ENCODE measurements at places on chromosomes 11 and 22. TPM values are rescaled to one million over a fixed set of nuclear protein-coding genes. Genes with fewer than 3 reads are reported as not detected.

- no peak for DNase-seq
Measured at GRCh38 chr22:41925783-41926460, 684 bp downstream of the TNFRSF13C start.

DNA sequence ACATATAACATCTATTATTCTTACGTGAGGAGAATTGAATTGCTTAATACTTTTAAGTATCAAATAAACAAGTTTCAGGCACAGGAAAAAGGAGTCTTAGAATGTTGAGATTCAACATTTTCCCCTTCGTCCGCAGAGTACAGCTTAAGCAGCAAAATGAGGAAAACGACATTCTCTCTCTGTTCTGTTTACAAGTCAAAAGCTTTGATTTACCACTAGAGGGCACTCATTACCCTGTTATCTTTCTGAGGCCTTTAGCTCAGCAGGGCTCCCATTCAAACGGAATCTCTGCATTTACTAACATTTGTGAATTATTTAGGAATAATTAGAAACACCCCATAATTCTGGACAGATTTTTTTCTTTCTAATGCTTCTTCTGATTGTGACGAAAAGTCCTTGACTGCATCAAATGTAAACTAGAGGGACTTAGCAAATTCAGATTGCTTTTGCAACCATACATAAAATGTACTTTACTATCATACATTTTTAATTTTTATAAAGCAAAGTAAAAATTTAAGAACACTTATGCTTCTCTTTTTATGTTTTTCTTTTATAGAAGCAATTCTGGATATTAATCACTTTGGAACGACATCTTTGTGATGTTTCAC is 75.0 kb downstream of the JRKL start:
- peak; percentile 70 for DNase-seq

DNA sequence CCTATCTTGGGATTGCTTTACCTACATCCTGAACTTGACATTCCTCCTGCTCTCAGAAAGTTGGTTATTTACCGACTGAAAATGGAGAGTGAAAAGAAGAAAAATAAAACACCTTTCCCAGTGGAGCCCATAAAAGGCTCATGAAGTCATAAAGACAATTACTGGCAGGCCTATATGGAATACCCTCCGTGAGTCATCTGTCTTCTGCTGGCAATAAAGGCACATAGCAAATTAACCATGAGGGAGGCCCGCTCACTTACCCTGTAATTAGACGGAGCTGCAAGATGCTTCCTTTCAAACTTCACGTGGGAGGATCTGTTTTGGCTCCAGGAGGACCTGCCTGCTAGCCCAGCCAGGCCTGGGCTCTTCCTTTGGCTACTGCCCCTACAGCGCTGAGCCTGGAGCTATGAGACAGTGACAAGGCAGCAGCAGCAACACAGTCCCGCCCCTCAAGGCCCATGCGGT is 540.4 kb downstream of the BUD13 start:
- DNase-seq, result peak; percentile 58

- no peak for DNase-seq
Measured at GRCh38 chr22:30866216-30866615, 102.4 kb downstream of the MORC2 start.

GRCh38 chr11:5203366-5203765 is 2.9 kb upstream of the OR51V1 start:
- no peak for DNase-seq

Gene OR51F2
- total RNA-seq, result not detected

Gene ESAM
- not detected for total RNA-seq

Gene NAALAD2
- 0.59 TPM for total RNA-seq

Gene OSM
- total RNA-seq, result not detected

- DNase-seq, result peak; percentile 93
Measured at GRCh38 chr22:25754527-25755202, 12.7 kb downstream of the MYO18B start.

Gene UBQLN3
- not detected for total RNA-seq

Gene SLCO2B1
- 0.60 TPM for total RNA-seq

DNA sequence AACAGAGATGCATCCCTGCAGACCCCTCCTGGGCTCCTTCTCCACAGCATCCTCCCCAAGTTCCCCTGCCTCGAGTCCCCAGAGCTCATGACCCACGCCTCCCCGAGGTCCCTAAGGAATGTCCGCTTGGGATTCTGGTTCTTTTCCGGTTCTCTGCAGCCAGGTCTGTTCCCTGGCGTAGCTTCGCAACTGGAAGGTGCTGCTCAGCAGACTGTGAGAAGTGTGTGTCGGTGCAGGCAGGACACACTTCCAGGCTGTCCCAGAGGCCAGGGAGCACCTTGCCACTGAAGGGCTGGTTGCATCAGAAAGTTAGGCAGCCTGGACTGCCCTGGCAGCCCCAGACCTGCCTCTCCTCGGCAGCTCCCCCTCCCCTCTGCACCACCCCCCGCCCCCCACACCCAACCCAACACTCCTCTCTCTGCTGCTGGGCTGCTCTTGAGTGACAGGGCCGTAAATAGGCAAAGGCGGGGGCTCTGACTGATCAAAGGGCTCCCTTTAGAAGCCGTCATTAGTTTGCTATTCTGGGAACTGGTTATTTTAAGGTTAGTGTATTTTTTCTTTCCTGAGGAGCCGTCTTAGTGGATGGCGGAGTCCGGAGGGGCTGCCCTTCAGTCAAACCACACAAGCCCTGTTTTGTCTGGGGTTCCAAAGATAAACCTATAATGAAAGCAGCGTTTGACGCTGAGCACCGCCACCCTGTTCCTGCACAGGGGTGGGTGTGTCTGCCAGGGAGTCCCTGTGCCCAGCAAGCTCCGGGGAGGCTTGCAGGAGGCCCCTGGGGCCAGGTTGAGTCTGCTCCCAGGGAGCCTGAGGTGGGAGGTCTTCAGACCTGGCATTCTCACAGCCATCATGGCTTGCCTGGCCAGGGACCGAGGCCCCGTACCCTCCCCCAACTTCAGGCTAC is 88.6 kb upstream of the KCNQ1OT1 start:
- DNase-seq, result no peak

GRCh38 chr11:119417726-119418540 is 5.0 kb downstream of the THY1 start:
- DNase-seq, result peak; percentile 97

DNA sequence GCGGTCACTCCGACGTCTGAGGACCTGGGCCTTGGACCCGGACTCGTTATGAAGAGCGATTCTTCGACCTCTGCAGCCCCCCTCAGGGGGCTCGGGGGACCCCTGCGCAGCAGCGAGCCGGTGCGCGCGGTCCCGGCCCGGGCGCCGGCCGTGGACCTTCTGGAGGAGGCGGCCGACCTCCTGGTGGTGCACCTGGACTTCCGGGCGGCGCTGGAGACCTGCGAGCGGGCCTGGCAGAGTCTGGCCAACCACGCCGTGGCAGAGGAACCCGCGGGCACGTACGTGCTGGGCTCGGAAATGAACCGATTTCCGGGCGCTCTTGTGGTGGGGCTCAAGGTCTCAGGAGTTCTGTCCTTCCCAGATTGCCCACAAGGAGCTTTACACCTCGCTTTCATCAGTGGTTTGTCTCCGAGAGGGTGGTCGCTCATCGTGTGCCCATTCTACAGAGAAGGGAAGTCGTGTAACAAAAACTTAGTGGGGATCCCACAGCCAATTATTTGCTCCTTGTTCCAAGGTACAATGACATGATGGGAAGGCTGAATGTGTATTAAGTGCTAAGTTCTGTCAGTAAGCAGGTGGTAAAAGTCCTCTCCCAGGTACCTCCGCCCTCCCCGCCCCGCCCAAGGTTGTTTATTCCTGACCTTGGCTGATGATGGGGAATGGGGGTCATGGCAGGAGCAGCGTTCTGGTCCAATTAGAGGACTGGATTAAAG is 695 bp downstream of the PEX26 start:
- peak; percentile 29 for DNase-seq

DNA sequence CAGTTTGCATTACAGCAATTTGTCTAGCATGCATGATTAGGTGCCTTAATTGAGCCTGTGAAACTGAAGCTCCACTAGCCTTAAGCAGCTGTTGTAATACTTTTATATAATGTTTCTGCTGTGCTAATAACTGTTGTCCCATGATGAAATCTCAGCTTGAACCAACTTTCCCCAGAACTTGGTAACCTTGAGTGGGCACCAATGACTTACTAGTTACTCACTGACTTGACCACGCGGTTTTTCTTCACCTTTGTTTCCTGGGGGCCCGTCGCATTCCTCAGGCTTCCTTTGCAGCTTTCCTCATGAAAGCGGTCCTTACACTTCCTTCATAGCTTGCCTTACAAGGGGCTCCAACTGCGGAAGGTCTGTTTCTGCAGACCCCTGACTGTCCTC is 11.2 kb upstream of the GLYATL1 start:
- peak; percentile 13 for DNase-seq

DNA sequence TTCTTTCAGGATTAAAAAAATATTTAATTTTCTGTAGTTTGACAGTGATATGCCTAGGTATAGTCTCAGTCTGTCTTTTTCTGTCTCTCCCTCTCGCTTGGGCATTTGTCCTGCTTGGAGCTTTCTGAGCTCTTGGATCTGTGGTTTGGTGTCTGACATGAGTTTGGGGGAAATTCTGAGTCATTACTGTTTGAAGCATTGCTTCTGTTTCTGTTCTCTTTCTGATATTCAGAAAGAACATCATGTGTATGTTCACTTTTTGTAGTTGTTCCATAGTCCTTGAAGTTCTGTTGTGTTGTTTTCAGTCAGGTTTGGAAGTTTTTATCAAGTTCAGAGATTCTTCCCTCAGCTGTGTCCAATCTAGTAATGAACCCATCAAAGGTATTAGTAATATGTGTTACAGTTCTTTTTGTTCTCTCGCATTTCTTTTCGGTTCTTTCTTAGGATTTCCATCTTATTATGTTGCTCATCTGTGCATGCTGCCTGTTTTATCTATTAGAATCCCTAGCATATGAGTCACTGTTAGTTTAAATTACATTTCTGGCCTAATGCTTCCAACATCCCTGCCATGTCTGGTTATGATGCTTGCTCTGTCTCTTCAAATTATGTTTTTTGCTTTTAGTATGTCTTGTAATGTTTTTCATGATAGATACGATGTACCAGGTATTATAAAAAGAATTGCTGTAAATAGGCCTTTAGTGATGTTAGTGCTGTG is 48.4 kb downstream of the DDX10 start:
- peak; percentile 58 for DNase-seq

- peak; percentile 71 for DNase-seq
Measured at GRCh38 chr11:67303132-67303834, at the start of gene SSH3. SSH3 (plus strand) TSS chr11:67303530; CDS start chr11:67303626, 96 bp downstream.

- no peak for DNase-seq
Measured at GRCh38 chr22:20032407-20032991, 11.6 kb downstream of the TANGO2 start.
